ENCODE measurements at places on chromosomes 5 and 9.
A peak's percentile ranks its signal among the peaks of the same experiment; 100 is the strongest.

GRCh38 chr5:54832858-54833257 lies 152.5 kb downstream of the ESM1 start:
- DNase-seq = no peak

- DNase-seq = no peak
Observed at GRCh38 chr9:114737118-114737517, 55.1 kb upstream of the TEX48 start.

DNA sequence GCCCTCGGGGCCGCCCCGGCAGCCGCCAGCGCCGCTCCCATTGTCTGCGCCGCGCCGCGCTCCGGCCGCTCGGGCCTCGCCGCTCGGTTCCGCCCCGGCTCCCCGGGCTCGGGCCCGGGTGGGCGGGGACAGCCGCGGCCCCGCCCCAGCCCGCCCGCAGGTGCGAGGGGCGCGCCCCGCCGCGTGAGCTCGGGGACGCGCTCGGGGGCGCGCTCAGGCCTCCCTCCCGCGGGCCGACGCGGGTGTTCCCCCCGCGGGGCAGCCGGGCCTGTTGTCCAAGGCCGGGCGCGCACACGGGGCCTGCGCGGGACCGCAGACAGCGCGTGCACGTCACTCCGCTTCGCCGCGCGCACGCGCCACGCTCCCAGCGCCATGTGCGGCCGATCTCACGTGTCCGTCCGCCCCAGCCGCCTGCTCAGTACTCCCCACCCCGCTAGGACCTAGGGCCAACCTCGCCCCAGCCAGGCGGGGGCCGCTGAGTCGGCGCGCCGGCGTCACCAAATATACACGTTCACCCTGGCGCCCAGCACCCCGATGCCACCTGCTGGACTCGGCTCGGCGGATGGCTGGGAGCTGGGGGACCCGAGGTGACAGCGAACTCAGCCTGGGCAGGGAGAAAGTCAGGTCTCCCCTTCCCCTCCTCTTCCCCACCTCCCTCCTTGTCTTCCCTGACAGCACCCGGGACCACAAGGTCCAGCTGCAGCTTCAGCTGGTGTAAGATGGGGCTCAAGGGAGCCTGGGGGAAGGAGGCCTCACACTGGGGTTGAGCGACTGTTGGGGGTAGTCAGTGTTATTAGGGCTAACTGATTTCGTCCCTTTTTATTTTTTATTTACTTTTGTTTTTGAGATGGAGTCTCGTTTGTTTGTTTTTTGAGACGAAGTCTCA lies 14.3 kb downstream of the GBGT1 start:
- peak; percentile 85 for DNase-seq

GRCh38 chr9:121771851-121772599 lies 120.6 kb downstream of the DAB2IP start:
- no peak for DNase-seq

DNA sequence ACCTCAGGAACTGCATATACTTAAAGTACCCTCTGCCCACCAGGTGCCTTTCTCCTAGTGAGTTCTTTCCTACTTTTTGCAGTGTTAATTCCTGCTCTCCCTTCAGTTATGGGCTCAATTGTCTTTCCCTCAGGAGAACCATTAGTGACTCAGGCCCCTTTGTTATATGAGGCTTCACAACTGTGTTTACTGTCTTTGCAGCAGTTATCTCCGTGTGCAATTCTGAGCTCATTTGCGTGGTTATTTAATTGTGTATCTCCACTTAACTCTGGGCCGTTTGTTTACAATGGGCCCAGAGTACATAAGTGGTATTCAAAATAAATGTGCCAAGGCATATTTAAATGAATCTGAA lies 9.6 kb downstream of the FBXO38 start:
- DNase-seq = no peak

- peak; percentile 81 for DNase-seq
Observed at GRCh38 chr5:147391781-147392180, 118.1 kb downstream of the DPYSL3 start.

GRCh38 chr5:30867711-30868110 lies 325.8 kb upstream of the CDH6 start:
- DNase-seq = no peak

GRCh38 chr9:69658987-69659675 lies 13.0 kb downstream of the APBA1 start:
- DNase-seq = no peak

DNA sequence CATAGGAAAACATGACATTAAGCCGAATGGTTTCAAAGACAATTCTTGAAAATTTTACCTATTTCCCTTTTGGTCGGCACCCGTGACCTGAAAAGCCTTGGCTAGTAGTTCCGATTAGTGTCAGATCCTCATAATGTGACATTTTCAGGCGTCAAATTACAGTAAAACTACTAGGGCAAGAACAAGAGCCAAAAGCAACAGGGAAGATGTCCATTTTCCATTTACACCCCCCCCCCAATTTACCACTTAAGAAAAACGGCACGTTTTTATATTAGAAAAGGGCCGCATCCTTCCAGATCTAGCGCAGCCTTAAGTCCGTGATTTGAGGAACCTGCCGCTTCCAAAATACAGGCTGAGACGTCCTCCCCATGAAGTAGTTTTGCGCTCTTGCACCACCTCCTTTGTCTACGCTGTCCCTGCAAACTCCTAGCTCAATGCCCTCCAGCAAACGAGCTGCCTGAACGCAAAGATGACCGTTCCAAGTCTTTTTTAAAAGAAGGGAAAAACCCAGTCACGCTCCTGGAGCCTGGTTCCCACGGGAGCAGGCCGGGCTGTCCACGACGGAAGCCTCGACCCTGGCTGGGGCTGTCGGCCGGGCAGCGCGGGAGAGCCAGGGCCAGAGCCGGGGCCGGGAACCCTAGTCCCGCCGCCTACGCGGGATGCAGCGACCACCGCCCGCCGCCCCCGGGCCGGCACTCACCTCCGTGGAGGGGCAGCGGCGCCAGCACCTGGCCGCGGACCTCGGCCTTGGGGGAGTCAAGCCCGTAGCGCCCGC lies 616 bp downstream of the RNF130 start:
- peak; percentile 51 for DNase-seq

- DNase-seq = peak; percentile 83
Observed at GRCh38 chr9:35277628-35278359, 116.0 kb downstream of the UNC13B start.

- DNase-seq = no peak
Observed at GRCh38 chr5:96008487-96008886, 46.8 kb upstream of the ELL2 start.

DNA sequence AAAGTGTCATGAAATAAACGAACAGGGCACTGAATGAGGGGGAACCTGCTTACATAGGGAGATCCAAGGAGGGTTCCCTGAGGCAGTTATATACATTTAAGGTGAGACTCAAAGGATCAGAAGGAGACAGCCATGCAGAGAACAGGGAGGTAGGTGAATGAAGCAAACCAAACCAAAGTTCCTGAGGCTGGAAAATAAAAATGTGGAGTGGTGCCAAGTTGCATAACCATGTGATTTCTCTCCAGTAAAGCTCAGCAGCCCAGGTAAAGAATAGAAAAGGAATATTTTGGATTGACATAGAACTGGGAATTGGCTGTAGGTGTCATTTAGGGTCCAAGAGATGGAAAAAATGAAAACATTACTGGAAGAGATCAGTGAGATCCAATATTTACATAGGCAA lies 110.7 kb downstream of the CAAP1 start:
- no peak for DNase-seq

DNA sequence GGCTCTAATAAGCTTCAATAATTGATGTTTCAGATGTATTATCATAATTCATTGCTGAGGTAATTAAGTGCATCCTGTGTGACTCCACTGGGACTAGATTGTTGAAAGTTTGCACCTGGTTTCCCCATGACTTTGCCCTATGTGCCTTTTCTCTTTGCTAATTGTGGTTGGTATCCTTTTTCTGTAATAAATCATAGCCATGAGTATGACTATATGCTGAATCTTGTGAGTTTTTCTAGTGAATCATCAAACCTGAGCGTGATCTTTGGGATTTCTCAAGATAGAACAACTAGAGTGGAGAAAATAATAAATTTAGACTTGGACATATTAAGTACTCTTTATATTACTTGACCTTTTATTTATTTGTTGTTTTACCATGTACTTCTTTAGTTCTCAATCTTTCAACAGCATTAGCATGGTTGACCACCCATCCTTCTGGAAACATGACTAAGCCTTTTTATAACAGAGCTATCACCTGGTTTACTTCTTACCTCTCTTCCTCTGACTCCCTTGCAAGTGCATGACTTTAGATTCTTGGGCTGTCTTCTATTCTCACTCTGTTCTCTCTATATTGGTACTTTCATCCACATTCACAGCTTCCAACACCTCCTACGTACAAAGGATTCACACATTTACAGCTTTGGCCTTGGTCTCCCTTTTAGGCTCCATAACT lies 239.6 kb upstream of the TAS2R1 start:
- DNase-seq = peak; percentile 85

- DNase-seq = no peak
Observed at GRCh38 chr5:136232316-136232715, 39.4 kb upstream of the SMIM32 start.

GRCh38 chr5:136103118-136103517 lies 29.5 kb upstream of the SMAD5 start:
- no peak for DNase-seq

DNA sequence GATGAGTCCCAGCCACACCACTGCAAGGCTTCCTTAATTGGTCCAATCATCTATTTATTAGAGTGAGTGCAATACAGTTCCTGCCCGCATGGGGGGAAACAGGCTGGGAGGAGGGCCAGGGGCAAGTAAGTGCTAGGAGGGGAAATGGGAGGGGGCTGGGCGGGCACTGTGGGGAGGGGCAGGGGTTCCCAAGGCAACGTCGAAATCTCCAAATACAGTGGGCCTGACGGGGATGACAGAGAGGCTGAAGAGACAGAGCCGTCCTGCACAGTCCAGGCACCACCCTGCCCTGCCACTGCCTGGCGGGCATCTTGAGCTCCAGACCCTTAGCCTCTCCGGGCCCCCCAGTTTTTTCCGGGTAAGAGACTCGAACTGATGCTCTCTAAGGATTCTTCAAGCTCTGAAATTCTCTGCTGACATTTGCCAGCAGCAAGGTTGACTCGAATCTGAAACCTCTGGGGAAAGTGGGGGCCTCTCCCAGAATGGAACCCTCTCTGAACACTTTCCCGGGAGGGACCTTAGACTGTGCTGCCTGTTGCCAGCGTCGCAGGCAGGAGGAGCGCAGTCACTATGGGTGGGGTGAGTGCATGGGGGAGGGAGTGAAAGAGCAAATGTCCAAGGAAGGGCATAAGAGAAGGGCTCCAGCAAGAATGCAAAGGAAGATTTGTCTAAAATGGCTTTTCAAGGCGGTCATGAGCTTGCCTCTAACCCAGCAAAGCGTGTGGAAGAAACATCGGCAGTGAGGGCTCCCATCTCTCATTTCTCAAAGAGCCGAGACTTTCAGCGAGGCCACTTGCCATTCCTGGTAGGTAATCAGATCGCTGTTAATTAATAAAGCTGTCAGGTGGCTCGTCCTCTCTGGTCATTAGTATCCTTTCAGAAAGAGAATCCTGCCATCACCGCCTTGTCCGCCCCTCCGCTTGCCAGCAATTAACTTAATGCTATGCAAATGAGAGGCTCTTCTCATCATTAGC lies 99.0 kb downstream of the GTF3C4 start:
- DNase-seq = peak; percentile 67

GRCh38 chr9:32928145-32928763 lies 73.2 kb downstream of the APTX start:
- DNase-seq = peak; percentile 3

GRCh38 chr9:10026443-10026984 lies 586.3 kb downstream of the PTPRD start:
- DNase-seq = no peak

- DNase-seq = peak; percentile 88
Observed at GRCh38 chr9:115115117-115115880, 2.7 kb downstream of the TNC start.

DNA sequence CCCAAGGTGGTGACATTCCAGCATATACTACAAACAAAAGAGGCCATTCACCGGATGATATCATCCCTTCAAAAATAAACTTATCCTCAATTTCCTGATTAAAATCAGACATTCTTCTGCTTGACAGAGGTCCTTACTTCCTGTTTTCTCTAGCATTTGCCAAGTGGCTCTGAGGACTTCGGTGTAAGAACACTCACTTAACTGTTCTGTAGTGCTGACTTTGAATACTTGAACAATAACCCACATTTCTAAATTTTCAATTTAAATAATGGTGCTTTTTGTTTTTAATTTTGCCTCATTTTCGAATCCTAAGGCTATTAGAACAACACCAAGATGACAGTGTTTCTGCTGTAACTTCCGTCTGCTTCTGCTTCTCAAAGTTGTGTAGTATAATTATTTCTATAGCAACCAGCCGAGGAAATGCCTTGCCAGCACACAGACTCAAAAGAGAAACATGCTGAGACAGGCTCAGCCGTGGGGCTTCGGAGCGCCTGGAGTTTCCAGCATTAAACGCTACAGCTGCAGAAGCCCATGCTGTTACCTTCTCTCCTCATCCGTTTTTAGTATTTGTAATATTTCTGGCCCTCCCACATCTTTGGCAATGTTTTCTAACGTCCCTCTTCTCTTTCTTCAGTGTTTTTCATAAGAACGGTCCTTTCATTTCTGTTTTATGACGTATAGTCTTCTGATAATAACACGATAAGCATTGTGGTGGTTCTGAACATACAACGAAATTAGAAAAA lies 19.5 kb upstream of the ANXA1 start:
- DNase-seq = peak; percentile 87

- no peak for DNase-seq
Observed at GRCh38 chr9:125886365-125886764, 139.2 kb downstream of the PBX3 start.

DNA sequence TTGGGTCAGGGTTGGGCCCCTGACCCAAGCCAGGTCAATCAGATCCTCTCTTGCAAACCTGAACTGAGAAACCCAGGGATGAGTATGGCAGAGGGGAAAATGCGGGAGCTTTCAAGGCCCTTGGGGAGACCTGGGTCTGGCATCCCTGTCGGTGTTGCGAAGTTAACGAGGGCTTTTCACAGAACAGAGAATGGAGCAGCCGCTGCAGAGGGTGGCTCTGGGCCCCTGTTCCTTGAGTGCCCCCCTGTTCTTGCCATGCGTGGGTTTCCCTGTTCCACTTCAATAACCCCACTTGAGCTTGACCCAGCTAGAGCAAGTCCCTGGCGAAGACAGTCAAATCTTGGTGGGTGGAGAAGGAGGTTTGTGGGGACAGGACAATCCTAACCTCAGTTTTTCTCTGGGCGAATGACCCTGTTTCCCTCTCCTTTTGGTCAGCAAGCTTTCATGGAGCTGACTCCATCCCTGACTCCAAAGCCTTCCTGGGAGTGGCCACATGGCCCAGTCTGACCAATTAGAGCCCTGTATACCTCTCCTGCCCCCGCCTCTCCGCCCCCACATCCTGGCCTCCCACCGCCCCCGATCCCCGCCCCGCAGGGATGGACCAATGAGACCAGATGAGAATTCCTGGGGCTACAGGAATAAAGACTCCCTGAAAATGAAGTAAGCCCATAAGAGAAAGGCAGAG lies 2.9 kb upstream of the VDAC1 start:
- peak; percentile 30 for DNase-seq

DNA sequence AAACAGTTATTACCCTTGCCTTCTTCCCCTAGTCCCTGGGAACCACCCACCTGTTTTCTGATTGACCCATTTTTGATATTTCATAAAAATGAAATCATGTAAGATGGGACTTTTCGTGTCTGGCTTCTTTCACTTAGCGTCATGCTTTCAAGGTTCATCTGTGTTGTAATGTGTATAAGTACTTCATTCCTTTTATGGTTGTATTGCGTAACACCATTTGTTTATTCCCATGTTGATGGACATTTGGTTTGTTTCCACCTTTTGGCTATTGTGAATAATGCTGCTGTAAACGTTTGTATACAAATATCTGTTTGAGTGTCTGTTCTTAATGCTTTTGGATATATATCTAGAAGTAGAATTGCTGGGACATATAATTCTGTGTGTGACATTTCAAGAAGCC lies 650.1 kb upstream of the COX7C start:
- DNase-seq = no peak

- no peak for DNase-seq
Observed at GRCh38 chr5:14475045-14475444, 106.5 kb upstream of the OTULINL start.

All from fibroblast of skin of back (primary cell).